ENCODE measurements at places on chromosomes 1 and 21.

DNA sequence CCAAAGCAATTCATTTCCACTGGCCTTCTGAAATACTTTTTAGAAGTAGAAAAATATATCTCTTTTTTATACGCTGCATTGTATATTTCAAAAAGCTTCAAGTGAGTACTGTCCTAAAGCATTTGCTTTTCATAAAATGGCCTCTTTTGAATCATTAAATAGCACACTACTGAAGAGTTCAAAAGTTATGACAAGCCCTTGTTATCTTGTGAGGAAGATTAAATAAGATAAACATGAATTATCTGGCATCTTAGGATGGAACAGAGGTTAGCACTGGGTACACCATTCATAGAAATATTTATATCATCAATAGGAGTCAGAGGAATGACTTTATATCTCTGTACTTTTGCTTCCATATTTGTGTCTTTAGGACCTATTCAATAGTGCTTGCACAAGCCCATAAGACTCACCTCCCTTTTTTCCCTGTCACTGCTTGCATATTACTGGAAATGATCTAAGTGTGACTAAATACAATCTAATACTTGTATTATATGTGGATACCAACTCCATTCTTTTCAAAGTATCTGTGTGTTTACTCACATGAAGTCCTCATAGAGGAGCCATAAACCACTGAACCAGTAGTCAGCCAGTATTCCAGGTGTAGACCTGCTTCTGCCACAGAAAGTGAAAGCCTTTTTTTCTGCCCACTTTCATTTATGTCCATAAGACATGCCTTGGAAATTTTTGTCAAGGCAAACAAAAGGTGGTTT, 274.2 kb upstream of the C1orf105 start:
- DNase-seq, result no peak

- DNase-seq, result no peak
Observed at GRCh38 chr1:218759795-218760194, 413.9 kb upstream of the LYPLAL1 start.

GRCh38 chr1:96130432-96130831, 591.2 kb upstream of the PTBP2 start:
- DNase-seq, result no peak

GRCh38 chr1:198656500-198656932, 17.7 kb downstream of the PTPRC start:
- DNase-seq, result no peak

- DNase-seq, result no peak
Observed at GRCh38 chr1:228463559-228464455, 23.4 kb upstream of the RNF187 start.

GRCh38 chr1:242764161-242764560, 239.7 kb upstream of the PLD5 start:
- no peak for DNase-seq

DNA sequence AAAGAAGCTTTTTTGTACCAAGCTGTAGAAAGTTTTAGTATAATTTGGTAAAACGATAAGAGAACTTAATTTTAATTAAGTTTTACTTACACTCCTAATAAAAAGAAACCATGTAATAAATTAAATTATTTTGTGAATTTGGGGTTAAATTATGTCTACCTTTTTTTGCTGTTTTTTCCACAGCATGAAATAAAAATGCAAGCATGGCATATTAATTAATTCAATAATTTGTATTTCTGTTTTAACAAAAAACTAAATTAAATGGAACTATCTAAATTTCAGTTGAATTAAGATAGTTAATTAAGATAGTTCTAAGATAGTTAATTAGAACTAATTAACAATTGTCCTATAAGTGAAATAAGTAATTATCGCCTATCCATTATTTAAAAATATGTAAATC, 39.4 kb downstream of the VANGL2 start:
- DNase-seq, result no peak

DNA sequence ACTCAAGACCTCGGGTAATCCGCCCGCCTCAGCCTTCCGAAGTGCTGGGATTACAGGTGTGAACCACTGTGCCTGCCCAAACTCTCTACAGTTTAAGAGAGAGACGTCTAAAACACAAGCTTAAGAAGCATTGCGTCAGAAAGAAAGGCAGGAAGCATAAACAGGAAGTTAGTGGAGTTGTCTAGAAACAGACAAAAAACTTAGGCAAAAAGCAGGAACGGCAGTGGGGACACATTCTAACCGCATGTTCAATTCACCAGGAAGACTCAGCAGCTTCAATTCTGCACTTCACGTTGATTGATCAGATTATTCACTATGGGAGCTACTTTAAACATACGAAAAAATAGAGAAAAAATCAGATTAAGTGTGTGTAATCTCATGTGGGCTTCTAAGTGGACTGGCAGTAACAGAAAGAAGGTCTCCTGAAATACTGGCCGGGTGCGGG, 7.4 kb downstream of the CFAP74 start:
- DNase-seq, result no peak

All from NCI-H2029 (cell line).